ENCODE measurements at places on chromosomes 12 and 14.

DNA sequence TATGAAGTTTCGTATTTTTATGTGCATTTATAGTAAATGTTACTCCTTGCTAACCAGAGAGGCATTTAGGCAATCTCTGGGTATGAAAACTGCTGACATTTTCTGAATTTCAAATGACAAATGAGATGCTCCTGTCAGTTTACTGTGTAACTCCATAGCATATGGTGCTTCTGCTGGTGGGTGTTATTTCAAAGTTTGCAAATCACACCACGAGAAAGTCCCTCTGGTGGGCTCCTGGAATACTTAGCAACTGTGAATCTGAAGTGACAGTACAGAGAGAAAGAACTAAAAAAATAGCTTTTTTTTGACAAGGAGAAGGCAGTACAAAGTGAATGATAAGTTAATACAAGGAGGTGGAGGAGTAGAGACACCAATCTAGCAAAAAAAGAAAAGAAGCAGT, 161.5 kb downstream of the DERA start:
- DNase-seq, result no peak

- no peak for DNase-seq
These were observed 33.5 kb upstream of the ARHGAP5 start for GRCh38 chr14:32043624-32044023.

DNA sequence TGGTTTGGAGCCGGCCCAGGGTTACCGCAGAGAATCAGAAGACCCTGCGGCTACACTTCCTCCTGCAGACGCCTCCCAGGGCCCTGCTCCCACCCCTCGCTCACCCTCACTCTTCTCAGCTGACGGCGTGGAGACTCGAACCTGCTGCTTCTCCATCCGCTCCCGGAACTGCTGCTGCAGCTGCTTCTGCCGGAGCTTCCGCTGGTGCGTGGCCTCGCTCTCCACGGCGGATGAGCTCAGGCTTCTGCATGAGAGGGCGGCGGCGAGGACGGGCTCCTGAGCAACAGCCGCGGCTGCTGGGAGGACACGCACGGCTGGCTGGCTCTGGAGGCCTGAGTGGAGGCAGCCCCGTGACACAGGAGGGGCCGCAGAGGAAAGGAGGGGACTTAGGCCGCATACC, 33.3 kb downstream of the RAD52 start:
- no peak for DNase-seq

DNA sequence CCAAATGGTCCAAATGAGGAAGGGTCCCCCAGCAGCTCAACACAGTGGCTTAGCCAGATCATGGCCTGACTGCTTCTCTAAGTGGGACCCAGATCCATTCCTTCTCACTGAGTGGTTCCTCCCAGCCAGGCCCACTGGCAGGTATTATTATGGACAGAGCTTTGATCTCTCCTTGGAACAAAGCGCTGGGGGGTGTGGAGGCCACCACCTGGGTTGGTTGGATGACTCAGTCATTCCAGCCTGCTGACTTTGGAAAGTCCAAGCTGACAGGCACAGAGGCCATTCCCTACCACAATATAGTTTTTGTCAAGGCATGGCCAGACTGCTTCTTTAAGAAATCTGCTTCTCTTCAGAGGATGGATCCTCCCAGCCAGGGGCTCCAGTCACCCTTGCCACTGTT, 341.1 kb downstream of the BTG1 start:
- no peak for DNase-seq

DNA sequence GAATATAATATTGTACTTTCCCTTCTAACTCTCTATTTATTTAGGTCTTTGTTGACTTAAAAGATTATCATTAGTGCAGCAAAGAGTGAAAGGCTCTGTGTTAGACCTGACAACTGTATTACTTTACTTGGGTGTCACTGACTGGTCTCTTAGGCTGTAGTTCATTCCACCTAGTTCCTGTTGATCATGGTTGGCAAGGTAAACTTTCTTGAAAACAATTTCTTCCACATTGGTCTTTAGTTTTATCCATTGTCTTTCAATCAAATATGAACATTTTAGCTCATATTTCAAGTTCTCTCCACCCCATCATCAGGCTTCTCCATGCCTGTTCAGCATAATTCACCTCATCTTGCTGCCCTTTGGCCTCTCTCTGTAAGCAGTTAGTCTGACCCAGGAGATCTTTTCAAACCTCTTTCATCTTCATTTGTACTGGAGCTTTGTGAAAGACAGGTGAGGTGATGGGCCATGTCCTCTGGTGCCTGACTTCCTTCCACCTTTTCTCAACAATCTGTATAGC, 32.1 kb upstream of the PPM1H start:
- no peak for DNase-seq

DNA sequence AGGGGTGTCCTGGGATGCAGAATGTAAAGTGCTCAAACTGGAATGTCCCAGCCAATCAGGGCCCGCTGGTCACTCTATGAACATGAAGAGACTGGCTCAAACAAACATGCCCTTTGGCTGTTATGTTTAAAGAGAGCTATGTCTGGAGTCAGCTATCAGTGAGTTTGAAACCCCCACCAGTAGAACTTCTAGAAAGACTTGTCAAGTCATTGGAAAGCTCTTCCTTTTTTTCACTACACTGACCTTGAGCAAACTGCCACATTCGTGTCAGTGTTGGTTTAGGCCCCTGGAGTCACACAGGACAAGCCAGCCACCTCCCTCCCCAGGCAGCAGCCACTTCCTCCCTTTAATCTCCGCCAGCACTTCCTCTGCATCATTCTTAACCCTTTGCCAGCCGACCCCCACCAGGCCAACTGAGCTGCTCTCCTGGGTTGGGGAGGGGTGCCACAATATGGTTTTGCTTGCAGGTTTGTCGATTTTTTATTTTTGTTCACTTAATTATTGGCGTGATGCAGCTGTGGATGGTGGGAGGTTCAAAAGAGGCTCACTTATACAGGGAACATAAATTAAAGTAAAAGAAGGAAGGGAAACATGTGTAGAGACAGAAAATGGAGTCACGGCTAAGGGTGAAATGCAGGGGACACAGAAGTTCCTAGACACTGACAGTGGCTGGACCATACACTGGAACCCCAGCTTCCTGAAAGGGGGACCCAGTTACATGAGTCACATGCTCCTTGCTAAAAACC, 25.3 kb downstream of the CMKLR1 start:
- DNase-seq, result no peak

GRCh38 chr12:65495233-65495632, 216.8 kb downstream of the MSRB3 start:
- DNase-seq, result no peak

DNA sequence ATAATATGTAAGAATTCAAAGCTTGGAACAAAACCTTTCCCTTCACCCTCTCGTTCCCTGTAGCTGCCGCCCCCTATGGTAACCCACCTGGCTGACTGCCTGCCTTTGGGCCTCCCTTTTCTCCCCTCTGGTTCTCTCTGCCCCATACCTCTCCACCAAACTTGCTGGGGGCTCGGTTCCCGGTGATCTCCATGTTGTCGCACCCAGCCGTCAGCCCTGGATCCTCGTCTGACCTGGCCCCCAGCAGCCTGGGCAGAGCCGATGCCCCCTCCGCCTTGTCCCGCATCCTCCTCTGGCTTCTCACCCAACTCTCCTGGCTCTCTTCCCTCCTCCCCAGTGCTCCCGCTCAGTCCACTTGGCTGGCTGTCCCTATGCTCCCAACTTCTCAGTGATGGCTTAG, 4.5 kb downstream of the CYP46A1 start:
- no peak for DNase-seq

GRCh38 chr12:132395908-132396305, 66.5 kb upstream of the GALNT9 start:
- no peak for DNase-seq

- DNase-seq, result peak; percentile 17
These were observed 125.0 kb upstream of the CCND2 start for GRCh38 chr12:4148418-4149056.

- no peak for DNase-seq
These were observed 173.2 kb downstream of the SLC35F4 start for GRCh38 chr14:57692671-57693070.

DNA sequence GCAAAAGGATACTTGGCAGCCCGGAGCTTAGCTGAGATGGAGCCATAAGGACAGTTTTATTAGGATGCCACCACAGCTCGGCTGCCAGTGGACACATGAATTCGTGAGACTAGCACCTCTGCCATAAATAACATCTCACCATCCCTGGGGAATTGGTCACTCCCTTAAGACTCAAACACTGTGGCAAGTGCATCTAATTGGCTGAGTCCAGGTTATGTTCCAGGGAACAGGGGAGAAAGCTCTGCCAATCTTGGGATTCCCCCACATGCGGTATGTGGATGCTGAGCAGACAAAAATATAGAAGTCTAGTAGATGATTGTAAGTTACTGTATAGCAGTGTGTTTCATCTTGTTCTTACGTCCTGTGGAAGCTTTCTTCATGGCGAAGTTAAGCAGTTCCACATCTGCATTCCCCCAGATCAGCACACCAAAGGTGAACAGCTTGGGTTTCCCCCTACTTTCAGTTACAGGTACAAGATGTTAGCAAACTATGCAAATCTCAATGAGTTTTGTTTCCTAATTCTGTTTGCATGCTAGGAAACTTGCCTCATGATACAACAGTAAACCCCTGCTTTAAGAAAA, 131.1 kb downstream of the ETV6 start:
- no peak for DNase-seq

DNA sequence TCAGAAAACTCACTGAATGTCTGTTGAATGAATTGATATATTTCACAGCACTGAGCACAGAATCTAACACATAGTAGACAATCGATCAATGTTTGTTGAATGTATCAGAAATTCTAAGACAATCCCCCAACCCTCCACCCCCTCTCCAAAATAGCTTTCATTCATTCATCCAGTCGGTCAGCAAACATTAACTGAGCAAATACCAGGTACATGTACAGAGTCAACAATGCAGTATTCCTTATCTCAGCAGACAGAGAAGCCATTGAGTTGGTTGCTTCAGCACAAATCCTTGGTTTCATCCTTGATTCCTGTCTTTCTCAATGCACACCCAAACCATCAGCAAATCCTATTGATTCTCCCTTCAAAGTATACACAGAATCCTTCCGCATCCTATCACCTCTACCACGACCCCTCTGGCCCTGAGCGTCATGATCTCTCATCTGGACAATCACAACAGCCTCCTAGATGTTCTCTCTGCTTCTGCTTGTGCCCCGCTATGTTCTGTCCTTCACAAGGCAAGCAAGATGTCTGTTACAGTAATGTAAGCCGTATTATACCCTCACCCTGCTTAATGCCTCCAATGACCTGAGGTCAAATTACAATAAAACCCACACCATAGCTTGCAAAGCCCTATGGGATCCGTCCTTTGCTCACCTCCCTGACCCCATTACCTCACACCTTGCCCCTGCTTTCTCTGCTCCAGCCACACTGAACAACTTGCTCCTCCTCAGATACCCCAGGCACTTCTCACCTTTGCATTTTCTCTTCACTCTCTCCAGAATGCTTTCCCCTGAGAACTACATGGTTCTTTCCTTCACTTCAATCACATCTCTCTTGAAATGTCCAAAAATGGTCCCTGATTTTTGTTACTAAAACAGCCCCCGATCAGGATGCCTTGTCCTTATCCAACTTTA, 738.1 kb upstream of the TBX3 start:
- DNase-seq, result no peak

- DNase-seq, result no peak
These were observed 5.5 kb upstream of the OAS1 start for GRCh38 chr12:112901271-112901670.

DNA sequence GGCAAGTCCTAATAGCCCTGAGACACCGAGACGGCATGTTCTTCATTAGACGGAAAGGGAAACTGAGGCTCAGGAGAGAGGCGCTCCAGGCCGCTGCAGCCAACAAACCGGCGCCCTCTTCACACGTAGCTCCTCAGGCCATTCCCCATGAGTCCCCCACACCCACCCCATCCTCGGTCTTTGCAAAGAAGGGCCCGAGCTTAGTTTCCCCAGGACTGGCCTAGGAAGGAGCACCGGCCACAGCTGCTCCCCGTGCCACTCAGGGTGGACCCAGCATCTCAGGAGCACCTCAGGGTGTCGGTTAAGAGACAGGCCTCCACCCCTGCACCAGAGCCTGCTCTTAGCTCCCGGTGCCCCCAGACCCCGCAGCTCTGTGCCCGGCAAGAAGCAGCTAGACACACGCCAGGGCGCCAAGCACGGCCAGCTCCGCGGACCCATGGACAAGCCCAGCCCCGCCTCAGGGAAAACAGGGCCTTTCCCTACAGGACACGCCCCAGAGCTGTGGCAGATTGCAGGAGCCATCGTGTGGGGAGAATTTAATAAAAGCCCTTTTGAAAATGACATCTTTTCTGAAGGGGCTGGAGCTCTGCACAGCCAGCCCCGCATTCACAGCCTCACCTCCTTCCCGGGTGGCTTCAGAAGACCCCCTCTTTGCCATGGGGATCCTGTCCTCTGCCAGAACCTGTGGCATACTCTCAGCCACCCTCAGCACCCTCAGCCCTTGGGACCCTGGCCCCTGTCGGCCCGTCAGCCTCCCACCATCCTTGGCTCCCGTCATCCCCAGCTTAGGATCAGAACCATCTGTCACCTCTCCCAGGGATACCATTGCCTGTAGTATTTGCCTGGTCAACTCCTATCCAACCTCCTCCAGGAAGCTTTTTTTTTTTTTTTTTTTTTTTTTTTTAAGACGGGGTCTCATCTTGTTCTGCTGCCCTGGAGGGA, 59.7 kb downstream of the LGMN start:
- DNase-seq, result no peak

- DNase-seq, result no peak
These were observed 114.6 kb downstream of the PPFIA2 start for GRCh38 chr12:81644503-81644902.

GRCh38 chr14:101075801-101076413, 172.4 kb upstream of the RTL1 start:
- DNase-seq, result no peak

- DNase-seq, result no peak
These were observed 291.9 kb upstream of the RTL1 start for GRCh38 chr14:101195309-101195901.

DNA sequence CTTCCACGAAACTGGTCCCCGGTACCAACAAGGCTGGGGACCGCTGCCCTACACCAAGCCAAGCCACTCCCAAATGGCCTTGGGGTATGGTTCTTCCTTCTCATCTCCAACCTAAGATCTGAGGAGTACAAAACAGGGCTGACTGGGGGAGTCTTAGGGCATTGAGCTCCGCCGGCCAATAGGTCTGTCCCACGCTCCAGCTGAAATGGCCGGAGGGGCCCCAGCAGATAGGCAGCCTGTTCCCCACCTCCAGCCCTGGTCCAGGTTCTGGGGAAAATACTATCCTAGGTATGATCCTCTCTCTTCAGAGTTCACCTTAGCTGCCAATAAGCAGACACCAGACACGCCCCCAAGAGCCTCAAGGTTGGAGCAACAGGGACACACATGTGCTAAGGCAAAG, 90.2 kb downstream of the ACTN1 start:
- DNase-seq, result no peak

DNA sequence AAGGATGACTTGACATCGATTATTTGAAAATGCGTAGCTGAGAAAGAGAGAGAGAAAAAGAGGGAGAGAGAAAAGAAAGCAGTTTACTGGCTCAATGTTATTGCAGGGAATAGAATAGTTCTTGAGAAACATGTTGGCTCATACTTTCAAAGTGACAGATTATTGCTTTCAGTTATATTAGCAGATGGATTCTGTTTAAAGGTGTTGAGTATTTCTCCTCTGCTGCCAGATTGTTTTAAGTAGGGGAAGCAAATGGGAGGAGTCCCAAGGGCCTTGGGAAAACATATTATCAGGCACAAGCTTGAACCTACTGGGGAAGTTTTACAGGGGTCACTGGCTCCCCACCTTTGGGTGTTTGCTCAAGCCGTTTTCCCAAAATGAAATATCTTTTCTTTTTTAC, 203.8 kb upstream of the SRRM4 start:
- no peak for DNase-seq
